ENCODE measurements at places on chromosomes 3 and 15.

GRCh38 chr15:34773917-34774316 lies 19.1 kb upstream of the GJD2 start:
- DNase-seq: no peak

GRCh38 chr3:56839784-56840715 lies 38.3 kb upstream of the ARHGEF3 start:
- DNase-seq: no peak

GRCh38 chr15:100114100-100114499 lies 227.7 kb downstream of the ADAMTS17 start:
- DNase-seq: no peak

GRCh38 chr15:43095708-43096347 lies 10.0 kb downstream of the UBR1 start:
- DNase-seq: no peak

- no peak for DNase-seq
Observed at GRCh38 chr3:79011821-79012529, 755.8 kb downstream of the ROBO1 start.

DNA sequence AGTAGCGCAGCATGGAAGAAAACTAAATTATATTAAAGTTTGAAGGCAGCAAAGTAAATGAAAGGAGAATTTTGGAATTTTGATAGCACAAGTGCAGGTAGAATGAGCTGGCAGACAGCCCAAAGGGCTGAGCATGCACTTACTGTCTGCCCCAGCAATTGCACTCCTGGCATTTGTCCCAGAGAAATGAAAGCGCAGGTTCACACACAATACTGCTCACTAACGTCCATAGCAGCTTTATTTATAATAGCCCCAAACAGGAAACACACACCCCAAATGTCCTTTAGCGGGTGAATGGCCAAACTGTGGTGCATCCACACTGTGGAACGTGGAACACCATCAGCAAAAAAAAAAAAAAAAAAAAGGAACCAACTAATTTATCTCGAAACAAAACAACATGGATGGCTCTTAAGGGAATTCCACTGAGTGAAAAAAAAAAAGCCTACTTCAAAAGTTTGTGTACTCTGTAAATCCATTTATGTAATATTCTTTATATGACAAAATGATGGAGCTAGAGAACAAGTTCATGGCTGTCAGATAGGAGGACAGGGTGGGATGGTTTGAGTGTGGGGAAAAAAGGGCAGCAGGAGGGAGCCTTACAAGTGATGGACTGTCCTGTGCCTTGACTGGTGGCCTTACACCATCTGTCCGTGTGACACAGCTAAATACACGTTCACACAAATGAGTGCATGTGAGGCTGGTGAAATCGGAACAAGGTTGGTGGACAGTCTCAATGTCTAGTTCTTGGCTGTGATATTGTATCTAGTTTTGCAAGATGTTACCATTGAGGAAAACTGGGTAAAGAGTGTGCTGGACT lies 6.0 kb upstream of the TM2D3 start:
- no peak for DNase-seq

GRCh38 chr3:25151281-25151902 lies 276.7 kb upstream of the RARB start:
- DNase-seq: no peak

GRCh38 chr3:31371484-31372177 lies 161.1 kb upstream of the STT3B start:
- no peak for DNase-seq

DNA sequence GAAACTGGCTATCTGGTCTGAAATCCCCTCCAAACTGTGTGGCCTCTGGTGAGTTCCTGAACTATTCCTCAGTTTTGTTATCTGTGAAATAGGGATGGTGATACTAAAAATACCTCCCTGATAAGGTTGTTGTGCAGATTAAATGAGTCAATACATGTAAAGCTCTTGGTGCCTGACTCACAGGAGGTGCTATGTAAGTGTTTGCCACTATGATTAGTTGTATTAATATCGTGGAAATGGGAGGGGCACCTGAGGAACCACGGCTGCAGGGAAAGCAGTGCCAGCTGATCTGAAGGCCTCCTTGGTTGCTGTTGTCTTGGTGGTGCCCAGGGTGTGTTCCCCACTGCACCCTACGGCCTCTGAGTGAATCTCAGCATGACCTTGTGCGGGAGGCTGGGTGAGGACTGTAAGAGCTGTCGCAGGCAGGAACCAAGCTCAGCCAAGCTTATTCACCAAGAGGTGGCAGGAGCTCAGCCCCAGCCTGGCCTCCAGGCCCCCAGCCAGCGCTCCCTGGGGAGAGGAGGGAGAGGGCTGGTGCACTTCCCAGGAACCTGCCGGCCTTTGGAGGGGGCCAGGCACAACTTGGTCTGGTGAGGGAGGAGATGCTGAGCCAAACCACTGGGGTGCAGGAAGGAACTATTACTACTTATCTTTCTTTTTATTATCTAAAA lies 44.8 kb upstream of the CCDC174 start:
- DNase-seq: no peak

- DNase-seq: no peak
Observed at GRCh38 chr3:186821429-186822387, 15.4 kb upstream of the RFC4 start.

DNA sequence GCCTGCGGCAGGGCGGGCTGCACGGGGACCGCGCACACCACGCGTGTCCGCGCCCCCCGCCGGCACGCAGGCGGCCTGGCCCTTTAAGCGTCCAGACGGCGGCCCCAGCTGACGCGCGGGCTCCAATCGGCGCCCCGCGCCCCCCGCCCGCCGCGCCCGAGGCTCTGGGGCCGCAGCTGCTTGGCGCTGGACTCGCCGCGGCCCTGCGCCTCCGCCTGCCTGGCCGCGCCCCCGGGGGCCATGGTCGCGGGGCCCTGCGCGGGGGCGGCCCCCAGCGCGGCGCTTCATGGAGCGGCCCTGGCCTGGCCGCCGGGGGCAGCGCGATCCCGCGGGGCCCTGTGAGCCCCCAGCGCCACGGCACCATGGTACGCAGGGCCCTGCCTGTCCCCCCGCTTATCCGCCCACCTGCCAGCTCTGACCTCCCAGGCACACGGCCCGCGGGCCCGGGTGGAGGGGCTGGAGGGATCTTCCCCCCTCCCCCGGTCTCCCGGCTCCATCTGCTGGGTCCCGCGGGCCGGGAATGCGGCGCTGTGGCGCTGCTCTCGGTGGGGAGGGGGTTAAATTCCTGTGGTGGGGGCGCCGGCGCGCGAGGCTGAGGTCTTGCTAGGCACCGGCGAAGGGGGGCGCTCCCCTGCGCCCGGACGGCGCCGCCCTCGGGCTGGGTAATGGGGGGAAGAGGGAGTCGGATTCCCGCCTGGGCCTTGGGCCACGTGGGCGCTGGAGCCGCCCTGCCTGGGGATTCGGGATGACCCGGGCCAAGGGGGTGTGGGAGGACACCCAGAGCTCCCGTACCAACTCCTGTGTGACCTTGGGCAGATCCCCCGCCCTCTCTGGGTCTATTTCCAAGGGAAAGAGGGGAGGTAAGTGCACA lies 1.1 kb downstream of the ZBTB47 start:
- DNase-seq: no peak

Measured in DMS 273 treated with DMSO at 0.1 percent for 48 hours (cell line).